ENCODE measurements at places on chromosomes 7 and 10.

DNA sequence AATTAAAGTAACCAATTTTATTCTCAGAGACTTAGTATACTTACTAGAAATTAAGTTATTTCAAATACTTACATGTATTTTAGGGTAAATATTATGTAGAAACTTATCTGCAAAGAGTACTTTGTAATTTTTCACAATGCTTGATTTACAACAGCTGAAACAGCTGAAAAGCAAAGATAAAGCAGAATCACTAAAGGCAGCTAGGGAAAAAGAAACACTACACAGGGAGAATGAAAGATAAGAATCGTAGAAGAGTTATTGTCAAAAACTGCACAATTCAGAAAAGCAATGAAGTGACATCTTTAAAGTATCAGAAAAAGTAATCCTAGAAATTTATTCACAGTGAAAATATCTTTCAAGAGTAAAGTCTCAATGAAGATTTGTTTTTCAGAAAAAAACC is 69.7 kb upstream of the ZNF804B start:
- DNase-seq: no peak

DNA sequence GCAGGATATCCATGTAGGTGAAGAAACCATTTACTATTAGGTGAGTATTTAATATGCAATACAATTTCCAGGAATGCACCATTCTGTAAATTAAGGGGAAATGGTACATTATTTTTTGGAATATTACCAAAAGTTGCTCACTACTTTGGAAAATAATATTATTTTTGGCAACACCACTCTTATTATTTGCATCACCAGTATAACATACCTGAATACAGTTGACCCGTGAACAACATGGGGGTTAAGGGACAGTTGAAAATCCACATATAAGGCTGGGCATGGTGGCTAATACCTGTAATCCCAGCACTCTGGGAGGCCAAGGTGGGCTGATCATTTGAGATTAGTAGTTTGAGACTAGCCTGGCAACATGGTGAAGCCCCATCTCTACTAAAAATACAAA is 21.2 kb upstream of the FHIP2A start:
- no peak for DNase-seq

- DNase-seq: no peak
Observed at GRCh38 chr10:29392376-29393021, 103.6 kb downstream of the LYZL1 start.

DNA sequence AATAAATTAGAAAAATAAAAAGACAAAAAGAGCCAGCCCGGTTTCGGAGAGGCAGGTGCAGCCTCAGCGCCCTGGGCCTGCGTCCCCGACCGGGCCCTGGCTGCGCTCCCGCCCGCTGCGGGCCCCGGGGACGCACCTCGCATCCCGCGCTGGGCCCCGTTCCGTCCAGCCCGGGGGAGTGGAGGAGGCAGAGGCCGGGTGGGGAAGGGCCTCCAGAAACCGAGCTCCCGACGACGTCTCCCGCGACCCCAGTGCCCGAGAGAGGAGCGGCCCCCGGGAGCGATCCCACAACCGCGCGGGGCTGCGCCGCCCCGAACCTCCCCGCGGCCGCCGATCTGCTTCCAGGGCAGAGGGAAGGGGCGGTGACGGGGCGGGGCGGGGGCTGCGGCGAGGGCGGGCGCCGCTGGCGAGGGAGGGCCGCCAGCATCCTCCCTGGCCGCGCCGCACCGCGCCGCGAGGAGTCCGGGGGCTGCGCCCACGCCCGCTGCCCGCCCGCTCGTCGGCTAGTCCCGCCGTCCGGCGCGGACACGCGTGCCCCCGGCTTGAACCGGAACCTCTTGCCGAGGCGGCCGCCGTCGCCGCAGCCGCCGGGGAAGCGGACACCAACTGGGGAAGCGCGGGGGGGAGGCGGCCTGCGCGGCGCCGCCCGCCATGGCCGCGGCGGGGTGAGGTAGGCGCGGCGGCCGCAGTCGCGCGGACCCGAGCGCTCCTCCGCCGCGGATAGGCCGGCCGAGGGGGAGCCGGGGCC is at the start of gene CCNY:
Gene CCNY (plus strand): TSS at position 426 of the 748 bp plus-strand sequence. CDS start 545 bp downstream, outside the sequence.
- peak; percentile 75 for DNase-seq

DNA sequence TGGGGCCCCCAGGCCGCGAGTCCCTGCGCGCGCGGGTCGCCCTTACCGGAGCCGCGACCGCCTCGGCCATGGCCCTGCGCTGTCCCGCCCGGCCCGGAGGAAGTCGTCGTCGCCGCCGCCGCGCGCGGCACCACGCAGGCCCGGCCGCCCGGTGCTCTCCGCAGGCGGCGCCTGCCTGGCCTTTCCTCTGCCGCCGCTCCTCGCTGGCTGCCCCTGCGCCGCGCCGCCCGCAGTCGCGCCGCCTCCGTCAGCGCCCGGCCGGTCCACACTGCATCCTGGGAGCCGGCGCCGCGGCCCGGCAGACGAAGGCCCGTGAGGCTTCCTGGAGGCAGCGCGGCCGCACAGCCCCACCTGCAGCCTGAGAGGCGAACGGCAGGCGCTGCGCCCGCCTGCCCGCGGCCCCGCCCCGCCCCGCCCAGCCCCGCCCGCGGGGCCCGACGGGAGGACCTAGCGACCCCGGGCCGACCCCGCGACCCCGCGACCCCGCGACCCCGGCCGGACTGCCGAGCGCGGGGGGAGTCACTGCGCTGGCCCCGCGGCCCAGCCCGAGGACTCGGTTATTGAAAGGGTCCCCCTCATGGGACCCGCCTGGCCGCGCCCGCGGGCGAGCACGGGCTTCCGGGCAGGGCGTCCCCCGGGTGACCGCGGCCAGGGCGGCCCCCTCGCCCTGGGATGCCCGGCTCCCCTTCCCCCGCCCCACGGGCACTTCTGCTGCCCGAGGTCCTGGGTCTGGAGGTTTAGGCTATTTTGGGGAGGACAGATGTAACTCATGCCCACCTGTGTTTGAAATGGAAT is at the start of gene ZNF746:
Gene ZNF746 (minus strand): TSS at position 343 of the 795 bp plus-strand sequence. CDS start 273 bp downstream, at position 70.
- DNase-seq: peak; percentile 90

- no peak for DNase-seq
Observed at GRCh38 chr7:84210301-84210700, 15.7 kb upstream of the SEMA3A start.

- no peak for DNase-seq
Observed at GRCh38 chr10:88106366-88106765, 242.9 kb downstream of the PTEN start.

DNA sequence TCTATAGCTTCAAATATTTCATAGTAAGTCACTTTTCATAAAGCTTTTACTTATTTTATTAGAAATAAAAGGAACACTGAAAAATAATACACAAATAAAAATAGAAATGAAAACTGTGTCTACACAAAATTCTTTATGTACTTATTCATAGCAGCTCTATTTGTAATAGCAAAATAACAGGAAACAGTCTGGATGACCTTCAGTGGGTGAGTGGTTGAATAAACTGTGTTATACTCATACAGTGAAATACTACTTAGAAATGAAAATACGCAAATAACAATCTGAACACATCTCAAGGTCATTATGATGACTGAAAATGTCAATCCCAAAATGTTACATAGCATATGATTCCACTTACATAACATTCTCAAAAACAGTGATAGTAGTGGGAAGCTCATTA is 138.7 kb upstream of the PCLO start:
- no peak for DNase-seq

- DNase-seq: no peak
Observed at GRCh38 chr7:87850836-87851593, 25.1 kb downstream of the SLC25A40 start.

DNA sequence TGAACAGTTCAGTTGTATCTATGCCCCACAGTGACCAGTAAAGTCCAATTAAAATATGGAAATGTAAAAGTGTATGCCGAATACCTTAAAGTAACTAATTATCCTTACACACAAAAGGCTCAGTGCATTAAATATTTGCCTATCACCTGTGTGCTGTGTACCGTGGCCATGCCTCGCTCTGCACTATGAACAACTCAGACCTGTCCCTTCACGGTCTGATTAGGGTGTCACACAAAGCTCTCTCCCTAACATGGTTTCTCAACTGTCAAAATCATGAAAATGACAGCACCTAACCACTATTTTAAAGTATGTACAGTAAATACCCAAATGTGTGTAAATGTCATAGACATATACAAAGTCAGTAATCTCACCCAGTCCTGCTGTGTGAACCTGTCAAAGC is 43.1 kb downstream of the STK17A start:
- DNase-seq: no peak

- no peak for DNase-seq
Observed at GRCh38 chr10:20995123-20995987, 98.2 kb upstream of the NEBL start.

DNA sequence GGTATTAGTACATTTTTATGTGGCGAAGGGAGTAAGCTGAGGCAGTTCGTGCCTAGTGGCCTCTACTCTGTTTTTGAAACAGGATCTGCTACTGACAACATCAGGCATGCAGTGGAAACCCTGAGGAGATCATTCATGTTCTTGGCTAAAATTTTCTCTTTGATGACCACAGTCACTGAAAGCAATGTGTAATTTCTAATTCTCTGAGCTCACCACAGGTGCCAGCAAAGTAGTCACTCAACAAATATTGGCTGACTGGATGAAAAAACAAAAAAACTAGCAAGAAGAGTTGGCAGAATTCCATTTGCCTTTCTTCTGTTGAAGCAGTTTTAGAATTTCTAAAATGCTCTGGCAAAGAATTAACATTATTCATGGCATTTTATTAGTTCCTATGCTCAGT is 176.5 kb upstream of the KCTD7 start:
- no peak for DNase-seq

GRCh38 chr7:151056666-151057505 is 811 bp downstream of the CDK5 start:
- DNase-seq: no peak

DNA sequence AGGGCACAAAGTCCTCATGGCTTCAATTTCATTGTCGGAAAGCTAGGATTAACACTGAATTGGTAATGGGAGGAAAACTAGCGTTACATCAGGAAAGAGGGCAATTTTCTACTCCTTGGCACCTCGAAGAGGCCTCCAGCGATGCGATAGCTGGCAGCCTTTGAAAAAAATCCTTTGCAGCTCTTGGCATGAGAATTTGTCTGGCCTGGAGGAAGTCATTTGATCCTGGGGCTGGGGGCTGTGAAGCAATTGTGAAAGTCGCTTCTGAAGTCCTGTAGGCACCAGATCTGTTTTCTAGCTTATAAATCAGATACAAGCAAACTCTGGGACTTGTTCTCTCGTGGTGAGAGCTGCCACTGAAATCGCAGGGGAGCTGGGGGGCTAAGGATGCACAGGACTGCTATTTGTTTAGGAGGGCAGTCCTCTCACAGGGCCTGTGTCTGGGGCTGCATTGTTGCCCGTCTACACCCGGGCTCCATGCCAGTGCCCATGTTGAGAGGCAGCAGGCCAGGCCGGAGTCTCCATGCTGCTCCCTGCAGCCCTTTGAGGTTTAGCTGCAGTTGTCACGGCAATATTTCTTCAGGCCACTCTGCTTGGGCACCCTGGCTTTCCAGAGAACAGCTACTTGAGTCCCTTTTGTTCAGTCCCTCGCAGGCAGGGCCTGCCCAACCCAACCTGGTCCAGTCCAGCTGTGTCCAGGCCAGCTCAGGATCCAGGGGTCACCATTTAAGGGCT is 206.8 kb upstream of the LYZL1 start:
- DNase-seq: no peak

- peak; percentile 38 for DNase-seq
Observed at GRCh38 chr10:28991333-28992270, 297.3 kb upstream of the LYZL1 start.

- no peak for DNase-seq
Observed at GRCh38 chr7:36265680-36266079, 112.6 kb downstream of the EEPD1 start.

DNA sequence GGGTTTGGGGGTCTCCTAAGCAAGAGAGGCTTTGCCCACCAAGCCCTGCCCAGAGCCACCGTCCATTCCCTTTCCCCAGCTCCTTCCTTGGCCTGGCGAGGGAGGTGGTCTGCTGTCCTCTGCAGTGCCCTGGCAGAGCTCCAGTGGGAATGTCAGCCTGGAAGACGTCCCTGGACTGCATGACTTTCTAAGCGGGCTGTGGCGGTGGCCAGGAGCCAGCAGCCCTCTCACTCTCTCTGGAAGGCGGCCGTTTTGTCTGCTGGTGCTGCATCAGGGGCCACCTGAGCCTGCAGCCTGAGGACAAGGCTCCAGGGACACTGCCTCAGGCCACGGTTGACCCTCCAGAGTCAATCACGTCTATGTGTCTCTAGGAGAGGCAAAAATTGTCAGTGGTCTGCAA is 271.0 kb downstream of the SKAP2 start:
- no peak for DNase-seq

DNA sequence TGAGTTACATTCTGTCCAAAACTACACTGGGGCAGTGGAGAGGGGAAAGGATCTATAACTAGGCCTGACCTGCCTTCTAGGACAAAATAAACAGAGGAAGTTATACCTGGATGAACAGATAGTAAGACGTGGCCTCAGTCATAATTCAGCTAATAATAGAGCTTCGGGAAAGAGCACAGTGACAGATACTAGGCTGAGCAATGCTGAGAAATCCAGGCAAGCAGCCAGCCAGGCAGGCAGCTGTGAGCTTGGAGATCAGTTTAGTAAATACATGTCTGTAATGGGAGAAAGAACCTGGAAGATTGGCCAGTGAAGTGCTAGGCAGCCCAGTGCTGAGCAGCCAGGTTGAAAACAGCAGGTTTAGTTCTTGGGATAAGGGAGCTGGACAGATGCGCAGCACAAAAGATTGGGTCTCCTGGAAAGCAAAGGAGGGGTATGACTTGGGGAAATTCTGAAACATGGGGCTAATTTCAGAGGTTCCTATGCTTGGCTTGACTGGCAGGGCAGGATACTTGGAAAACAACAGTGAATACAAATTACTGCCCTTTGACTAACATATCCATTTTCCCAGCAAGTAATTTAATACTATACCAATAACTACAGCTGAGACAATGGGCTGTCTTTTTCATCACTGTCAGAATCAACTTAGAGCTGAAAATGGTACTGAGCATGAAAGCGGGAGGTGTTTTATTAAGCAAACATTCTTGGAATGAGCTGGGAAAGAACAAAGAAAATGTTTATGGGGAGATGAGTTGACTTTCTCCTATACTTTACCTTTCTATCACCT is 140.8 kb downstream of the DGKB start:
- no peak for DNase-seq

DNA sequence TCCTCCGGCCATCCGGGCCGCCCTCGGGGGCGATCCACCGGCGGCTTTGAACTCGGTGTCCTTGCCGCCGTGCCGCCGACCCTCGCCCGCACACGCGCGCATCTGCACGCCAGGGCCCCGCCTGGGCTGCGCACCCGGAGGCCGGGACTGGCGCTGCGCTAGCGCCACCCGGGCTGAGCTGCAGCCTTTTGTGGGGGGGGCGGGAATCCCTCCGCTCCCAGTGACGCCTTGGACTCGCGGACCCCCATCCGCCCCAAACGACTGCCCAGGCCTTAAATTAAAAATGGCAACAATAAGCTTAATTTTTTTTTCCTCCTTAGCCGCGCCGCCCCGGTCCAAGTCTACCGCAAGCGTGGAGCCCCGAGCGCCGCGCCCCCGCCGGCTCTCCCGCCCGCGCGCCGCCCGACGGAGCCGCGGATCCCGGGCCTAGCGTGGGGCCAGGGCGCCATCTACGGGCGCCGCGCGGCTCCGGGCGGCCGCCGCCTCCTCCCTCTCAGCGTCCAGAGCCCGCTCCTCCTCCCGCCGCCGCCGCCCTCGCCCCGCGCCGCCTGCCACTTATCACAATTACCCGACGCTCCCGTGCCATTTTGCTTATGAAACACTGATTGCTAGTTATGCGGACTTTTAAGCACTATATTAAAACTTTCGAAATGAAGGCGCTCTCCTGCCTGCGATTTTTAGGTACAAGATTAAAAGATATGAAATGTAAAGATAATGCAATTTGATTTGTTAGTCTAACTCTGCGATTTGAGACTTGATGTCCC is 7.5 kb upstream of the EBF3 start:
- peak; percentile 73 for DNase-seq
